ENCODE measurements at places on chromosomes 7 and 10.

DNA sequence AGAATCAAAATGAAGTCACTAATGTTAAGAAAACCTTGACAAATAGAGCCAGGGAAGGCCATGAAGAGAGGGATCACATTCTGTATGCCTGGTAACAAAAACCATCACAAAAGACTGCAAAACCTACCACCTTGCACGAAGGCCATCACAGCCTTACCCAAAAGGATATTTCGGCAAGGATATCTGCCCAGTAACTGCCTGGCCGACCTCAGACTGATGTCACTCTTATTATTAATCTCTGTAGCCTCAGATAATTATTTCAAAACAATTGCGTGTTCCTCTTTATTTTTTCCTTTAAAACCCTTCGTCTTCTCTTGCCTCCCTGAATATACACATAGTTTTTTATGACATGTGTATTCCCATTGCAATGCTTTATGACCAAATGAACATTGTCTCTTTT lies 52.5 kb downstream of the CDC14C start:
- no peak for DNase-seq

GRCh38 chr7:81929386-81929785 lies 159.5 kb upstream of the HGF start:
- DNase-seq: no peak

- DNase-seq: no peak
Observed at GRCh38 chr10:84026821-84027257, 112.5 kb upstream of the GHITM start.

- no peak for DNase-seq
Observed at GRCh38 chr7:145382762-145383161, 546.9 kb upstream of the TPK1 start.

DNA sequence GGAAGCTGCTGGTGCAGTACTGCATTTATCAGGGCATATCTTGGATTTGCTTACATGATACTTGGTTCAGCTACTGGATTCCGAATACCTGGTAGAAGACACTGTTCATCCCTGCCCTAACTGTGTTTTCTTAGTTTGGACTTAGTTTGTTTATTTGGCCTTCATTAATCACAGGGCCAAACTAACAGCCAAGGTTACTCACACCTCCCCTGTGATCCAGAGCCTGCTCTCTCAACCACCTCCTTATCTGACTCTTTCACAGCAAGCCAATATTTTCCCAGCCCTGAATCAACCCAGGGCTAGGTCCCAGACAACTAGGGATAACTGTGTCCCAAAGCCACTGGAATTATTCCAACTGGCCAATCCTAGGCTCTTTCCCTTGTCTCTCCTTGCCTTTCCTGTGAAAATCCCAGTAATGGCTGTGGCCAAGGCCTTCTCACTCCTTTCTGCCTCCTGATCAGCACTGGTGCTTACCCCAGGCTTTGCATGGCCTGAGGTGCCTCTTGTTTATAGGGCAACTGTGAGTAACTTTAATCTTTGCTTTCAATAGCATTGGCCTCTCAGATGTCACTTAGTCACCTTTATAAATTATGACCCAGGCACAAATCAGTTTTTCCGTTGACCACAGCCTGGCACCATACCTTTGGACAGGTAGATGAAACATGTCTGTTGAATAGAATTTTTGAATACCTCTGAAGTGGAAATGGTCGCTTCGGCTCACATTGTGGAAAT lies 9.3 kb upstream of the JCAD start:
- DNase-seq: no peak

GRCh38 chr10:105681051-105681450 lies 1040.0 kb downstream of the SORCS3 start:
- no peak for DNase-seq

DNA sequence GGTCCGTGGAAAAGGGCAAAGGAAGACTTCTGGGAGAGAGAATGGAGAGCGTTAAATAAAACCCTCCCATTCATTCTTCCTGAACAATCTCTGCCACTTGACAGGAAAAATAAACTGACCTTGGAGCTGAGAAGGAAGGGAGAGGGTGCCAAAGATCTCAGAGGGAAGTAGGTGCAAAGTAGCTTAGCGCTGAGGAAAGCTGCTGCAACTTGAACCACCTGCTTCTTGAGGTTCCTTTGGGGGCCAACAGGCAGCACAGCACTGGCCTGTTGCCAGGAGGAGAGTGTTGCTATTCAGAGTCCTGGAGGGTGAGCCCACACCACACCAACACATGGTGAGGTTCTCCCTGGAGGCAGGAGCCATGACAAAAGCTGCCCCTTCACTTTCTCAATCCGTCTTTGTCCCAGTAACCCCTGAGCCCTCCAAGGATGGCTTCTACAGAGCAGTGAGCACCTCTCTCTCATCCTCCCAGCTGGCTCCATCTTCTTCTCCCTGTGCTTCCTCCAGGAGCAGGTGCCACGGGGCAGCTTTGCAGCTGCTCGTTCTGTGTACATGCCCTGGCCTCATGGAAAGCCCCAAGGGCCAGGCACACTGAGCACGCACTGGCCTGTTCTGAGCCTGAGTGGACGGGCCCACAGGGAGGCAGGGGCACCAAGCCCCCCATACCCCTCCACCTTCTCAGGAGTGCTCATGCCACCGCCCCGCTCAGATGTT lies 101.3 kb downstream of the STRA8 start:
- DNase-seq: no peak

- DNase-seq: no peak
Observed at GRCh38 chr7:17623546-17624185, 316.6 kb downstream of the SNX13 start.

DNA sequence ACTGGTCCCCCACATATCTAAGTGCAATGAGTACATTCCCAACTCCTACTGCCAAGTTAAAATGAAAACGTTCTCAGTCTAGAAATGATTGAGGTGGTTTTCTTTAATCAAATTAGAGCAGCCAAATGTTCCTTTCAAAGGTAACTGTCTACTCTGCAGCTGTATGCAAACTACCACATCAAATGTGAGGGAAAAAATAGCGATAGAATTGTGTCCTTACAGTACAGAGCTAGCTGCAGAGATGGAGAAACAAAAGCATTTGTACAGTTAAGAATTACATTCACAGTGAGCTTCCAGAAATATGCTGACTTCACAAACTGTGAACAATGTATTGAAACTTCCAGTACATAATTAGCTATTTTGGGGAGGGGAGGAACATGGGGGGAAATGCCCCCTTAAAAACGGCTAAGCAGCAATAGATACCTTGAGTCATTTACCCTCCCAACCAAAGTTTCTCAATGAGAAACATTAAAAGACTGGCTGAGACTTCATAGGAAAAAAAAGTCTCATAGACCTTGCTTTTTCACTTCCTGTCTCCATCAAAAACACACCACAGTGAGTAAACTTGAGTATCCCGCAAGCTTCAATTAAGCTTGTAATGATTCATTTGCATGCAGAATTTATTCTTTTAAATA lies 22.9 kb downstream of the CDK6 start:
- DNase-seq: no peak

- no peak for DNase-seq
Observed at GRCh38 chr7:11737723-11738122, 94.3 kb downstream of the THSD7A start.

- no peak for DNase-seq
Observed at GRCh38 chr7:155953781-155954549, 141.7 kb upstream of the SHH start.

- no peak for DNase-seq
Observed at GRCh38 chr10:70437721-70438120, 3.8 kb downstream of the NODAL start.

- no peak for DNase-seq
Observed at GRCh38 chr7:69674701-69675182, 76.5 kb downstream of the AUTS2 start.

DNA sequence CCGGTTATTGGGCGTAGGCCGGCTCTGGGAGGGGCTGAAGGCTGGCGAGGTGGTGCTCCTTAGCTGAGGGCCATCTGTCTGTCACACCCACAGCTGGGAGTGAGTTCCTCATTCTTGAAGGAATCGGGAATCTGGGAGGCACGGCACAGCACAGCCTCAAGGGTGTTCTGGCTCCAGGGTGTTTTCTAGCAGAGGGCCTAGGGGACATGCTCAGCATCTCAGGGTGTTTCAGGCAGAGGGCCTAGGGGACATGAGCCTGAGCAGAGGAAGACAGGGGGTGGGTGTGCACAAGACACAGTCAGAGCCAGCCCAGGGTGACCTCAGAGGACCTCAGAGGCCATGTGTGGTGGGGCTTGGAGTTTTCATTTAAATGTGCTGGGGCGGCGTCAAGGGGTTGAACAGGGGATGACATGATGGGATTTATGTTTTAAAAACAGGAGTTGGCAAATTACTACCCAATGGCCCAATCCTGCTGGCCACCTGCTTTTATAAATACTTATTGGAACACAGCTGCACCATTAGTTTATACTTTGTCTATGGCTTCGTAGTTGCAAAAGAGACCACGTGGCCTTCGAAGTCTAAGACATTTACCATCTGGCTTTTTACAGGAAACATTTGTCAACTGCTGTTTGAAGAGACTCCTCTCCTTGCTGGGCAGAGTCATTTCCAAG lies 121.6 kb downstream of the PRKAG2 start:
- no peak for DNase-seq

DNA sequence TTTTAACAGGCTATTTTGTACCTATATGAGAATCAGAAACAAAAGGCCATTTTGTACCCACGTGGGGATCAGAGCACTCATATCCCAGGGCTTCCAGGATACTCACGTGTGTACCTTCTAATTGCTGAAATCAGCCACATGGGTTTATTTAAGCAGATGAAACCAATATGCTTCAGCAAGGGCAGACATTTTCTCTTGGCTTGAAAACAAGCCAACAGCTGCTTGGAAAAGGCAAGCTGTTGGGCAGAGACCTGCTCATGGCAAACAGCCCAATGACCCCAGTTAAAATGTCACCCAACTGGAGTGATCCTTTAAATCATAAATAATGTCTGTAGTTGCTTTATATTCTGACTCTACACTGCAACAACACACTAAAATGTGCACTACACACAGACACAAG lies 26.5 kb upstream of the TOMM7 start:
- no peak for DNase-seq

DNA sequence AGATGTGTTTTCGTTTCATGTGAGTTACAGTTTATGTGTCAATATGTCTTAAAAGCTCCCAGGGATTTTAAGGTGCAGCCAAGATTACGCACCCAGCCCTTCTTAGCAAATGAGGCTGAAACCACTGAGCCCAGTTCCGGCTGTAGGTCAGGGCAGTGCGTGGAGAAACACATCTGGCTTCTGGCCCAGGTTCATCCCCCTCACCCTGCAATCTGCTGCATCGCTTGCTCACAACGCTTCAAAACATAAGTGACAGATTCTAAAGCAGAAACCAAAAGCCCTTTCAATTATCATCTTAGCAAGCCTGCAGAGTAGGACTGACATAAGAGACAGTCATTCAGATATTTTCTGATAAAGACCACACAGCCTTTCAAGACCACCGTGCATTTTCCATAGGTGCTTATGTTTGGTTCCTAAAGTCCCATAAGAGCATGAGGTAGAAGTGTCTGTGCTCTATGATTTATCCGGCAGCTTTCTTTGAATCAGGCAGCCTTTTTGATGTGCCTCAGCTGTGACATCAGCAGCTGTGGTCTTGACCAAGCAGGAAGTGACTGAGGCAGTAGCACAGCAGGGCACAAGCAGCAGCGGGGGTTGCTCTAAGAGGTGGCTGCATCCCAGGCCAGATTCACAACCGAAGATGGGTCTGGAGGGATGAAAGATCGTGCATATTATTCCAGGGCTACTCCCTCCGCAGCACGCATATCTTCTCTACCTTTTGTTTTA lies 72.1 kb upstream of the LYZL2 start:
- DNase-seq: no peak

DNA sequence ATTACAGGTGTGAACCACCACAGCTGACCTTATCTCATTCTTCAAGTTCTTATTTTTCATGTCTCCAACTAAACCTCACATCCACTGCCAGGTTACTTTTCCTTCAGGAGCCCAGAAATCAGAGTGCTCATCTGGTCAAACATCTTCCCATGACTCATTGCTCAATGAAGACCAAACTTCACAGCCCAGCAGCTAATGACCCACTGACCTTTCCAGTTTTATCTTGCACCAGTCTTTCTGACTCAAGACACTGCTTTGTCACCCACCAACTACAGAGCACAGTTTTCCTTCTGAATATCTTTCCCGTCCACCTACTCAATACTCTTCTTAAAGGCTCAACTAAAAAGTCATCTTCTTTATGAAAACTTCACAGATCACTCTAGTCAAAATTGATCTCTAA lies 245.1 kb downstream of the CHCHD3 start:
- no peak for DNase-seq

GRCh38 chr10:110421512-110422138 lies 76.1 kb upstream of the DUSP5 start:
- no peak for DNase-seq

DNA sequence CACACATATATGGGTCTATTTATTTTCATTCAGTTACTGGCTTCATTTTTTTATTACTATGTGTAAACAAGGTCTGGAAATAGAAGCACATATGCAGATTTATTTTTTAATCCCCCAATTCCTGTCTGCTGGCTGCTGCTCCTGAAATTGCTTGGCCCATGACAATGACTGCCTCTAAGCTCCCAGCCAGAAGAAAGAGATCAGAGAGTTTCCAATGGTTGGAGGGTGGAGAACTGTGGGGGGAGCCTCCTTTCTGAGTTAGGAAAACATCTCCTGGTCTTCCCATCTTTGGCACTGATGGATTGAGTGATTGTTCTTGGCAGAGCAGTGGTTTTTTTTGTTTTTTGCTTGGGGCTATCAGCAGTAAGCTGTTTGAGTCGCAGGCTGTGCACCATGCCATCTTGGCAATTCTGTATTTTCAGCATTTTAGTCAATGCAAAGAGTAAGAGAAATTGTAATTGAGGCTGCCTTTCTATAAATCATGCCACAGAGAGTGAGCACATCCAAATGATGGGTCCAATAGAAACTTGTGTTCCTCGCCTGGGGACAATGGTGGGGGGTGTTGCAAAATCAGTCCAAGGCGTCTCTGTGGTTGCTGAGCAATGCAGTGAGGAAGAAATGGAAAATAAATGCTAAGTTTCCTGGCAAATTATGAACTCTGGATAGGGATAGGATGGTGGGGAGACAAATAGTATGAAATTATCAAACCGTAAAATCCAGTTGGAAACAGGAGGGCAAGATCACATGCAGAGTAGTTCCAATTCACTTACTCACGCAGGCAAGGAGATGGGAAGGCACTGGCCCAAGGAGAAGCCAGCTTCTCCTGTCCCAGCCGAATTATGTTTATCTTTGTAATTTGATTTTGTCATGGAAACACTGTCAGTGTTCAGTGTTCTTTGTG lies 382.4 kb downstream of the SORCS3 start:
- no peak for DNase-seq

DNA sequence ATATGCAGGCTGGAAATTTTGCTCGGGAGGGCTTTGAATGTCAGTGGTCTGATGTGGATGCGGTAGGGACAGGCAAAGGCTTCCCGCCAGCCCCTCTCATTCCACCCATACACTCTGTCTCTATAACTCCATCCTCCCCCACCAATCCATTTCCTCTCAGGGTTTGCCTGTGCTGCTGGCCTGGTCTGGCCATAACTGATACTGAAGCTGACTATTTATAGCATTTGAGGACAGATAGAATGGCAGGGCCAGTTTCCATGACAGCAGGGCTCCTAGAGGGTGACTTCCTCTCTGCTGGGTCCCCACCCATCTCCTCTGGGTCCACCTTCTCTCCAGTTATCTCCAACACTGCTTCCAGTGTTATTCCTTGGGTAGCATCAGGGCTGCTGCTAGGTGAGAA lies 6.6 kb upstream of the PDLIM1 start:
- DNase-seq: no peak
